ENCODE measurements at places on chromosomes 12 and 14. TPM values are rescaled to one million over a fixed set of nuclear protein-coding genes. Genes with fewer than 3 reads are reported as not detected.

The BCL11B gene
- total RNA-seq, result 2.6 TPM

DNA sequence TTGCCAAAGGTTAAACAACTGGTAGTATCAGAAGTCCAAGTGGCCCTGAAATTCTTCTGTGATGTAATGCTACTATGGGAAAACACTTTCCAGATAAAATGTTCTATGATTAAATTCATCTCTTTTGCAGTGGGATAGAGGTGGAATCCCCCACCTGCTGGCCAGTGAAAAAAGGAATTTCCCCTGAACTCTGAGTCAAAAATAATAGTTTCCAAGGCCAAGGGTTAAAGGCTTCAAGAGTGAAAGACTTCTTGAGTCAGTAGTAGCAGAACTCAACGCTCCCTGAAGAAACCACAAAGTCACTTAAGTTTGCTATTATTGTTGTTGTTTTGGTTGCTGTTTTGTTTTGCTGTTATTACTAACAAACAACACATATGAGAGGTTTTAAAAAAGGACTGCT, 330.8 kb downstream of the SOX5 start:
- no peak overlapping the region for H3K4me3 ChIP-seq
- no peak for DNase-seq
- no peaks in the 10 kb centered on the region for H3K36me3 ChIP-seq
- H3K4me1 ChIP-seq, result no peaks in the 10 kb centered on the region
- no peaks in the 10 kb centered on the region for H3K27me3 ChIP-seq

GRCh38 chr12:130702966-130703732, 12.9 kb downstream of the RIMBP2 start:
- no peaks in the 10 kb centered on the region for H3K4me1 ChIP-seq
- H3K27ac ChIP-seq, result no peak overlapping the region
- no peak overlapping the region for H3K4me3 ChIP-seq

DNA sequence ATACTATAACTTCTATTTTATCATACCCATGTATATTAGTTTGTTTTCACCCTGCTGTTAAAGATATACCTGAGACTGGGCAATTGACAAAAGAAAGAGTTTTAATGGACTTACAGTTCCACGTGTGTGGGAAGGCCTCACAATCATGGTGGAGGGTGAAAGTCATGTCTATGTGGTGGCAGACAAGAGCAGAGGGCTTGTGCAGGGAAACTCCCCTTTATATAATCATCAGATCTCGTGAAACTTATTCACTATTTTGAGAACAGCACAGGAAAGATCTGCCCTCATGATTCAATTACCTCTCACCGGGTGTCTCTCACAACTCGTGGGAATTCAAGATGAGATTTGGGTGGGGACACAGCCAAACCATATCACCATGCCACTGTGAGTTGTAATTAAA, 135.8 kb downstream of the SYNE2 start:
- no peaks in the 10 kb centered on the region for H3K4me1 ChIP-seq
- DNase-seq, result no peak
- no peak overlapping the region for H3K4me3 ChIP-seq
- no peaks in the 10 kb centered on the region for H3K27me3 ChIP-seq
- no peak overlapping the region for H3K27ac ChIP-seq

GRCh38 chr12:21289698-21290097, 45.0 kb downstream of the SLCO1A2 start:
- no peak overlapping the region for H3K4me3 ChIP-seq
- no peaks in the 10 kb centered on the region for H3K36me3 ChIP-seq
- no peak for DNase-seq
- H3K27me3 ChIP-seq, result no peaks in the 10 kb centered on the region
- no peak overlapping the region for H3K27ac ChIP-seq

The RNASE2 gene
- total RNA-seq, result 3.2 TPM

- no peak for DNase-seq
- no peaks in the 10 kb centered on the region for H3K4me1 ChIP-seq
- H3K27ac ChIP-seq, result no peak overlapping the region
- no peaks in the 10 kb centered on the region for H3K36me3 ChIP-seq
Measured at GRCh38 chr12:86741531-86741930, 485.3 kb upstream of the MGAT4C start.

DNA sequence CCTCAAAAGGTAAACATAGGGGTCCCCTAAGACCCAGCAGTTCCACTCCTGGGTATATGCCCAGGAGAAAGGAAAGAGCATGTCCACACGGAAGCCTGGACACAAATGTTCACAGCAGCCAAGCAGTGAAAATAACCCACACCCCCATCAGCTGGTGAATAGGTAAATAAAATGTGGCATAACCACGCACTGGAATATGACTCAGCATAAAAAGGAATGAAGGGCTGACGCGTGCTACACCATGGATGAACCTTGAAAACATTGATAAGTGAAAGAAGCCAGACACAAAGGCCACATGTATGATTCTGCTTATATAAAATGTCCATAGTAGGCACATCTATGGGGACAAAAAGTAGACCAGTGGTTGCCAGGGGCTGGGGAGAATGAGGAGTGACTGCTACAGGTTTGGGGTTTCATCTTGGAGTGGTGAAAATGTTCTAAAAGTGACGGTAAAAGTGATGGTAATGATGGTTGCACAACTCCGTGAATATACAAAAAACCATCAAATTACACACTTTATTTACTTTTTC, 3.8 kb upstream of the SCARB1 start:
- H3K27ac ChIP-seq, result no peak overlapping the region
- no peak overlapping the region for H3K4me3 ChIP-seq
- H3K27me3 ChIP-seq, result no peaks in the 10 kb centered on the region
- DNase-seq, result no peak
- peaks cover 6% of the 10 kb centered on the region for H3K4me1 ChIP-seq

DNA sequence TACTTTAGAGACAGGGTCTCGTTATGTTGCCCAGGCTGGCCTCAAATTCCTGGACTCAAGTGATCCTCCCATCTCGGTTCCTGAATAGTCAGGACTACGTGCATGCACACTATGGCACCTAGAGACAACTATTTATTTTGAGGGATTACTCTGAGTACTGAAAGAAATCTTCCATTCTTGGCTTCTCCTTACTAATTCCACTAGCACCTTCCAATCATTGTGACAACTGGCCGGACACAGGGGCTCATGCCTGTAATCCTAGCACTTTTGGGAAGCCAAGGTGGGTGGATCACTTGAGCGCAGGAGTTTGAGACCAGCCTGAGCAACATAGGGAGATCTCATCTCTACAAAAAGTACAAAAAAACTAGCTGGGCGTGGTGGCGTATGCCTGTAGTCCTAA, 42.1 kb upstream of the MTERF2 start:
- H3K27me3 ChIP-seq, result no peaks in the 10 kb centered on the region
- H3K4me1 ChIP-seq, result no peaks in the 10 kb centered on the region
- H3K36me3 ChIP-seq, result no peaks in the 10 kb centered on the region
- no peak overlapping the region for H3K4me3 ChIP-seq
- no peak for DNase-seq

GRCh38 chr12:13044906-13045299, 722 bp downstream of the FAM234B start:
- H3K4me1 ChIP-seq, result no peaks in the 10 kb centered on the region
- peak overlapping the region; percentile 63 for H3K27ac ChIP-seq
- DNase-seq, result no peak
- H3K4me3 ChIP-seq, result peak overlapping the region; percentile 100
- H3K27me3 ChIP-seq, result no peaks in the 10 kb centered on the region

GRCh38 chr14:69696633-69697557, 70.0 kb upstream of the SRSF5 start:
- no peaks in the 10 kb centered on the region for H3K27me3 ChIP-seq
- DNase-seq, result no peak
- H3K4me1 ChIP-seq, result peaks cover 12% of the 10 kb centered on the region
- peak overlapping the region; percentile 83 for H3K27ac ChIP-seq
- no peaks in the 10 kb centered on the region for H3K36me3 ChIP-seq
- no peak overlapping the region for H3K4me3 ChIP-seq

DNA sequence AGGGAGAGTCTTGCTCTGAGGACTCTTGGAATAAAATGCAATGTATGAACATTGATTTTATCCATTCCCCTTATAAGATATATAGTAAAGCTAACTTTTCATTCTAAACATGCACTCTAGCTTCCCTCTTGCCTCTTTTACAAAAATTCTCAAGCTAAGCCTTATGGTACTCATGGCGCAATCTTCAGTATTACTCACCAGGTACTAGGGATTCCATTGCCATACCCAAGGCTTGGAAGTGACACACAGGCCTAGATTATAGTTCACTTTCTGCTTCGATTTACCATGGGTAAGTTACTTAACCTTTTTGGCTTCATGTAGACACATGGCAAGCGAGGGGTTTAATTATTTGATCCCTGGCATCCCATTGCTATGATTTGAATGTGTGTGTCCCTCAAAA, 331.5 kb downstream of the LRIG3 start:
- H3K36me3 ChIP-seq, result no peaks in the 10 kb centered on the region
- H3K4me3 ChIP-seq, result no peak overlapping the region
- no peaks in the 10 kb centered on the region for H3K4me1 ChIP-seq
- DNase-seq, result no peak

DNA sequence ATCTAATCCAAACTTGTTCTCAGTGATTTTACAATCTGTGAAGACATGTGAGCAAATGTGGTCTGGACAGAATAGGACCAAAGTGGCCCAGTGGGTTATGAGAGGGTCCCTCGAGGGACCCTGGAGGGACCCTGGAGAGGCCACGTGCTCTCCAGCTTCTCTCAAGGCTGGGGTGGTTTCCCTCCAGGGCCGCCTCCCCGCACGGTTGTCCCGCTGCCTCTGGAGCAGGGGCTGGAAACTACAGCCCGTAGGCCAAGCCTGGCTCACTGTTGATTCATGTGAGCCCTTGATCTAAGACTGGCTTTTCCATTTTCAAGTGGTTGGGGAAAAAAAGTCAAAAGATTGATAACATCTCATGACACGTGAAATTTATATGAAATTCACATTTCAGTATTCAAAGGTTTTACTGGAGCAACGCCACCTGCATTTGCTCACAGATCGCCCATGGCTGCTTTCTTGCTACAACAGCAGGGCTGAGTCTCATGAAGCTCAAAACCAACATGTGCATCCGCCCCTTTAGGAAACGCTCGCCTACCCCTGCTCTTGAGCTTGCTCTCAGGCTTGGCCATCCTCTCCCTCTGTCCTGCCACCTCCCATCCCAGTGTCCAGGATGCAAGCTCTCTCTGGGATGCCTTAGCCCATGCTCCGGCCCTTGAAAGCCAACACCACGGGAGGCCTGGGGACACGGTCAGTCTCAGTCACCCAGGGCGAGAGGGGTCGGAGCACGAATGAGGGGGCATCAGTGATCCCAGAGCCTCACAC, 12.1 kb upstream of the LRTM2 start:
- H3K4me3 ChIP-seq, result no peak overlapping the region
- no peaks in the 10 kb centered on the region for H3K36me3 ChIP-seq
- no peaks in the 10 kb centered on the region for H3K4me1 ChIP-seq
- H3K27ac ChIP-seq, result no peak overlapping the region
